ENCODE measurements at places on chromosomes 2 and 18.
A peak's percentile ranks its signal among the peaks of the same experiment; 100 is the strongest.

DNA sequence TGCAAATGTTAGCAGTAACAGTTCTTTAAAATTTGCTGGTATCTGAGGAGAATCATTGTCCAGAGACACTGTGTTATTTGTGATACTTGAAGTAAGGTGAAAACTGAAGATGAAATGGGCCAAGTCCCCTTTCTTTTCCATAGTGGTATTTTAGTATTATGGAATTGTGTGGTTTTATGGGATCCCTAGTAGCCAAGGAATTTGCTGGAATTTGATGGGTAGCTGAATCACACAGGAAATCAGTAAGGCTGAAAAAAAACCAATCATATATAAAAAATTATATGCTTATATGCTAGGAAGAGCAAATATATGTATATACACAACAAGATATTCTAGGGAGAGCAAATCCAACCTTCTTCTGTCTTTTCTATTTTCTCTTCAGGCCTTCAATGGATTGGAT is 54.2 kb upstream of the TACR1 start:
- no peak for DNase-seq

GRCh38 chr2:178328037-178328436 is 122.9 kb downstream of the PRKRA start:
- no peak for DNase-seq

DNA sequence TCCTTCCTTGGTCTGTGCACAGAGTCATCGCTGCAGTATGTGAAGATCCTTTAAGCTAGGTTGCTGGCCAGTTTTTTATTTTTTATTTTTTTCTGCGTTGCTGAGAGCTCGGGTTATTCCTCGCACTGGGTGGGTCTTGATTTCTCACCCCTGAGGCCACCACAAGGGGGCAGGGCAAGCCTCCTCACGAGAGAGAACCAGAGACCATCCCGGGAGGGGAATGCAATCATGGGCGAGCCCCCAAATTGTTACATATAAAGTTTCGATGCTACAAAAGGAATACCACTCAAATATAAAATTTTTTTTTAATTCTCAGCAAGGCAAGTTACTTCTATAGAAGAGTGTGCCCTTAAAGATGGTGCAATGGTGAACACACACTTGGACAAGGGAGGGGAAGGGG is 24.9 kb downstream of the HTR2B start:
- no peak for DNase-seq

DNA sequence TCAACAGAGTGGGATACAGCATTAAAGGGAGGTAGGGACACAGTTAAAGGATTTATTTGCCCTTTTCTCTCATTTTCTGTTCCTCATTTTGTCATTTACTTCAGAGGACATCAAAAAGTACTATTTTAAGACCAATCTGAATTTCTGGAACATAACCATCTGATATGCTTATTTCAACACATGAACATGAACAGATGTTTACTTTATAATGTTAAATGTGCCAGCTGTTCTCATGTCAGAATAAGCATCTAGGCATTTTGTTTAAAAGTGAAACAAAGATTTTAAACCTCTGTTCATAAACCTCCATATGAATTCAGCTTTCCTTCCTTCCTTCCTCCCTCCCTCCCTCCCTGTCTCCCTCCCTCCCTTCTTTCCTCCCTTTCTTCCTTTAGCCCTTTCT is 677.7 kb downstream of the CNTNAP5 start:
- no peak for DNase-seq

DNA sequence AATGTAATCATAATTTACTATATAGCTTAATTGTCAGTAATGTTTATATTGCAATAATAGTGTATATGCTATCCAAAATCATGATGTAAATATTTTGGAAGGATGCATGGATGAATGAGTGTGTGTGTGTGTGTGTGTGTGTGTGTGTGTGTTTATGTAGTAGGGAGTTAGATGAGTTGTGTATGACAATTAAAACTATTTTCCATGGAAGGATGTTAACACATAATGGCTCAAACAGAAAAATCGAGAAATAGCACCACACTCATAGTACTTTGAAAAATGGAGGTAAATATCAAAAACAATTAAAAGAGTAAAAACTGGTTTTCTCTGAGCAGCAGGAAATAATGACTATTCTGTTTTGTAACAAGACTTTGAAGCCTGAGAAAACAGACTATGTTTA is 8.1 kb upstream of the IL36A start:
- DNase-seq, result no peak

DNA sequence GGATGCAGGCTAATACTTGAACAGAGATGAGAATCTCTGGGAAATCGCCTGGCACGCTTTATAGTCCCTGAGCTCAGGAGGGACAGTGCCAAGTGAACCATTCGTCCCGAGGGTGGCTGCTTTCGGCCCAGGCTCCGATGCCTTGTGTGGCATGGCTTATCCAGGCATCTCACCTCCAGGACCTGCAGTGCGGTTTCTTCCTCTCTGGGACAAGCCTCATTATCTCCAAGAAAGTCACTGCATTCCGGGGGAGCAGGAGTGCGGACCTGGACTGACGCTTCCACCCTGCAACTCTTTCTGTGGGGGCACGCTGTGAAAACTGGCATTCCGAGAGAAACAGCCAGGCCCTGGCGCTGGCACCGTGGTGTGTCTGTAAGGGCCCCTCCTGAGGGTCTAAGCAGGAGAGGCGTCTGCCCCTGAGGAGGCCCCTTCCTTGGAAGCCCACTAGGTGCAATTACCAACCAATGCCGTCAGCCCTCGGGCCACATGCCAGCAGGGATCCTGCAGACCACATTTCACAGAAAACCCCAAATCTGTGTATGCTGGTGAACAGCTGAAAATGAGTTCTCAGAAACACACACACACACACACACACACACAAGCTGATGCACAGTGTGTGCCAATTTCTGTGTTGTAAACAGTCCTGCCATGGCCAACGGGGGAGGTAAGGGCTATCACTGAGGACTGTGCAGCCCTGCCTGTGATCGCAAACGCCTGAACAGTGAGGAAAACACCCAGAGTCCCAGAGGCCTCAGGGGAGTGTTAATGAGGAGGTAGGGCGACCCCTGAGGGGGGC is 351.9 kb upstream of the SALL3 start:
- no peak for DNase-seq

GRCh38 chr2:28423856-28424605 is 31.4 kb downstream of the FOSL2 start:
- DNase-seq, result no peak

DNA sequence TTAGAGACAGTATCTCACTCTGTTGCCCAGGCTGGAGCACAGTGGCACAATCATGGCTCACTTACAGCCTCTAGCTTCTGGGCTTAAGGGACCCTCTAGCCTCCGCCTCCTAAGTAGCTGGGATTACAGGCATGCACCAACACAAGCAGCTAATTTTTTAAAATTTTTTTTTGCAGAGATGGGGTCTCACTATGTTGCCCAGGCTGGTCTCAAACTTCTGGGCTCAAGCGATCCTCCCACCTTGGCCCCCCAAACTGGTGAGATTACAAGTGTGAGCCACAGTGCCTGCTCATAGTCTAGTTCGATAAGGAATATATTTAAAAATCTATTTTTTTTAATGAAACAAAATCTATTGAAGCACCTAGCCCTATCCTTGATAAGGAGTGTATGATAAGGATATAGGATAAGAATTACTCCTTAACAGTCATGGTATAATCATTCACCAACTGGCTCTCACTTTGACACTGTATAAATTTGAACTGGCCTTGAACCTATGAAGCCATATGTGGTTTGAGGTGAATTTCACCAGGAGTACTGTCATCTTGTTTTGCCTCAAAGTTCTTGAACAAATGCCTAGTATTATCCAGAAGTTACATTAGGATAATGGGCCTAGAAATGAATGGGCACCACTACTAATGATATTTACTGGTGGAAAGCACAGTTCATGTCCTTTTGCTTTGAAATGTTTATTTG is 71.1 kb downstream of the EXOC6B start:
- no peak for DNase-seq

GRCh38 chr2:74919827-74920226 is 38.6 kb upstream of the POLE4 start:
- DNase-seq, result peak; percentile 4

GRCh38 chr18:78730546-78730945 is 249.1 kb upstream of the SALL3 start:
- DNase-seq, result no peak

GRCh38 chr2:212974692-212975091 is 176.7 kb downstream of the IKZF2 start:
- DNase-seq, result peak; percentile 78

- DNase-seq, result no peak
These were observed 105.1 kb downstream of the KCNF1 start for GRCh38 chr2:11016735-11017388.

- no peak for DNase-seq
These were observed 2.2 kb downstream of the SETBP1 start for GRCh38 chr18:44682871-44683221.

DNA sequence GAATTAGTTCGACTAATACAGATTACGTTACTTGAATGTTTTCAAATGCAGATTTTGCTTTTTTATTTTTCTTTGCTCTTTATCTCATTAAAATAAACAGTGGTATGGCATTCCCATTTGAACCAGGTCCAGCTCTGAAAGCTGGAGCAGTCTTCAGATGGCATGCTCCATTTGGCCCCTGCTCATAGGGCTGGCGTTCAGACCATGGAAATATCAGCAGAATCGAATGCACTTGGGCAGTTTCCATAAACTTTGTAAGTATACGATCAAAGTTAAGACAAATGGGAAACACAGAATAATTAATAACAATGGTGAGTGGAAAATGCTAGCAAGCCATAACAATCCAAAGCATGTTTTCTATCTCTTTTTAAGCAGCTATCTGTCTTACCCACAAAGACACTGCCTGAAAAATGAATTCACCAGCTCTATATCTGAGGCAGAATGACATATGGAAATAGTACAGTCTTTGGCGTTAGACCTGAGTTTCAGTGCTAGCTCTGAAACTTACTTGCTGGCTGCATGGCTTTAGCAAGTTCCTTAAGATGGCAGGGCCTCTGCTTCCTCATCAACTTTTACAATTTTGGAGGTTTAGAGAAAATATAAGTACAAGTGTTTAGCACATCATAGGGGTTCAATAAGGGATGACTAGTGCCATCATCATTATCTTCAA is 131.6 kb downstream of the BCL2 start:
- no peak for DNase-seq

DNA sequence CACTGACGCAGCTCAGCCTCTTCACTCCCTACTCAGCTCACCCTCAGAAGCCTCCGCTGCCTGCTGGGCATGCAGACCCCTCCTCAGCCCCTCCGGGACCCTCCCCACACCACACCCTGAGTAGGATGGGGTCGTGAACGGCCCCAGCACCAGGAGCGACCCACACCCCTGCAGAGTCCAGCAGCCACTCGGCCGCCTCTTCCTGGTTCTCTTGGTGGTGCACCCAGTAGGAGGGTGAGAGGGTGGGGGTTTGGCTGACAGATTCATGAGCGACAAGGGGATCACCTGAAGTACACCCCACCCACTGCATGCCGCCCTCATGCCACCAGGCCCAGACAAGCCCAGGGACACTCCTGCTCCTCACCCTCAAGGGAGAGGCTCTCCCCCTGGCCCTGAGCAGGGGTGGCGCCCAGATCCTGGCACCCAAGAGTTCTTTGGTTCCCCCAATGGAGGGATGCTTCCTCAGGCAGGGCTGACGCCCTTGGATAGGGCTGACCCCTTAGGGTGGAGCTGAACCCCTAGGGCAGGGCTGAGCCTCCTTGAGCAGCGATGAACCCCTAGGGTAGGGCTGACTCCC is 76.6 kb upstream of the GPC1 start:
- no peak for DNase-seq

DNA sequence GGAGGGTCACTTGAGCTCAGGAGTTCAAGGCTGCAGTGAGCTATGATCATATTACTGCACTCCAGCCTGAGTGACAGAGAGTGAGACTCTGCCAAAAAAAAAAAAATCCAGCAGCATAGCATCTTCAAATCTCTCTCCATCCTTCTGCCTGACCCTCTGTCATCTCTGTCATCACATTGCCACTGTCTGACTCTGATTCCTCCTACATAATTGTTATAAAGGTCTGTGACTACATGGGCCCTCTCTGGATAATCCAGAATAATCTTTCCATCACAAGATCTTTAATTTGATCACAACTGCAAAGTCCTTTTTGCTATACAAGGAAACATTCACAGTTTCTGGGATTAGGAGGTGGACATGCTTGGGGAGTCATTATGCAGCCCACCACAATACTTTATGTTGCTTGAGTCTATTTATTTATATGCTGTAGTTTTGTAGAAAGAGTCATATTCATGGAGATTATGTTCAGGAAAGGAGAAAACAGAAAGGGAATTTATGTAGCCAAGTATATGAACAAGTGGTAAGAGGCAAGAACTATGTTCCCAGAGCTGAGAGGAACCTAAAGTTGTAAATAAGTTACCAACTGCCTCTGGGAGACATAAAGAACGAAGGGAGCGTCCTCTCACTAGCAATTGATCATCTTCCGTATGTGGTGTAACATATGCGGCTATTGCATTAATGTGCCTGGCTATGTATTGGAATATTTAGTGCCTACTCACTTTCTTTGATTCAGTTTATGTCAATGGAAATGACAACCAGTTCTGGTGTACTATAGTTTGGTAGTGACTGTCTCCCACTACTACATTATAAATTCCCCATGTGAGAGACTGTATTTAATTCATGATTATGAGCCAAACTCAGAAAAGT is 21.5 kb downstream of the RND3 start:
- no peak for DNase-seq

DNA sequence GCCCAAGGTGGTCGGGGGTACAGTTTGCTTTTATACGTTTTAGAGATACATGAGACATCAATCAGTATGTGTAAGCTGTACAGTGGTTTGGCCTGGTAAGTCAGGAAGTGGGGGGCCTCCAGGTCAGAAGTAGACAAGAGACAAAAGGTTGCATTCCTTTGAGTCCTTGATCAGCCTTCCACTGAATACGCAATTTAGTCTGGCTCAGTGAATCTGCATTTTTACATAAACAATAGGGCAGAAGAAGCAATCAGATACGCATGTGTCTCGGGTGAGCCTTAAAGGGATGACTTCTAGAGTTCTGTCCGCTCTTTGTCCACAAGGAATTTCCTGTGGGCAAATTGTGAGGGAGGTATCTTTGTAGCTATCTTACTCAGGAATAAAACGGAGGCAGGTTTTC is 87.2 kb downstream of the SOWAHC start:
- no peak for DNase-seq

GRCh38 chr2:66024391-66024790 is 410.5 kb upstream of the MEIS1 start:
- no peak for DNase-seq

DNA sequence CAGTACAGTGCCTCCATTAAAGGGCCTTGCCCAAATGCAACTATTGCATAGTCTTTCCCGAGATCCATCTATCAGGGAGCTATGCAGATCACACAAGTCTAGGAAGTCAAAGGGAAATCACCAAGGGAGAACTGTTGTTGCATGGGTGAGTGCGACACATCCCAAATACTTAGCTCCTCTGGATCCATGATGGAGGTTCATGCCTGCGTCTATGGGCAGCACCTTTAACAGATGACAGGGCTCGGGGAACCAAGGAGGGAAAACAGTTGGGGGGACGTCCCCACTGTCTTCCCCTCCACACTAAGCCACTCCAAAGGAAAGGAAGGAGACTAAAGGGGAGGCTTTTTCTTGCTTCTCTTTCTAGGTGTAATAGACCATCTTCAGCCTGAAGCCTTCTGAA is 552.8 kb upstream of the PKDCC start:
- DNase-seq, result no peak

Measured in skeletal muscle cell (primary cell).